Hematopoietic multipotent progenitor cell treated with erythropoietin and hydrocortisone succinate and interleukin-3 and kit ligand, for 6 days (in vitro differentiated cells): ENCODE measurements at places on chromosomes 5 and 9.

- DNase-seq = no peak
Observed at GRCh38 chr9:130498918-130499698, 54.3 kb downstream of the ASS1 start.

GRCh38 chr5:172091956-172092732 is 85.7 kb upstream of the FBXW11 start:
- DNase-seq = no peak

DNA sequence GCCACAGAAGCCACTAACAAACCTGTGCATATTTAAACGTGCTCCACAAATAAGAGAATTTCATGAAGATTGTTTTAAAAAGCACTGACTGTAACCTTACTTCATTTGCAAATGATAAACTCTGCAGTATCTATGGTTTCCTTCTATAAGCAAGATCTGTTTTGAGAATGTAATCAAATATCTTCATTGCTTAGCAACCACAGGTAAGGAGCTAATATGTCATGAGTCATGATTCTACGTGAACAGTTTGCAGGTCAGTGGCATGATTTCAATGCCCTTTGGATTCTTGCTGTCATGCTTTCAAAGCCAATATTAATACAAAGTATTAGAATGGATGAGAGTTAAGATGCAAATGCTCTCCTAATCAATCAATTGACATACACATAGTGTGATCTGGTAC is 325.0 kb downstream of the EDIL3 start:
- DNase-seq = no peak

DNA sequence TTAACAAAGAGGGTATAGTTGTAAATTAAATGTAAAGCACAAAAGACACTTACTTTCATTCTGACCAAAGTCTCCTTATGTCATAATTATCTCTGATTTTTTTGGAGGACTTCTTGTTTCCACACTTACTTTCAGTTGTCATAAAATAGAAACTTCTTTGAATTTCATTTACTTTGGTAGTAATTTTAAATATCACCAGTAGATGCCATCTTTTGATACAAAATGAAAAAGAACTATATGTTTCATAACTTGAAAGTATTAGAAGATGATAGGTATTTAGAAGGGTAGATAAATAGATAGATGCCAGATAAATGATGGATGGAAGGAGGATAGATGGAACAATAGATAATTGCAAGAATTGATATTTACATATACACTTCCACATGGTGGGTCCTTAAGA is 1865.3 kb upstream of the CDH9 start:
- no peak for DNase-seq

DNA sequence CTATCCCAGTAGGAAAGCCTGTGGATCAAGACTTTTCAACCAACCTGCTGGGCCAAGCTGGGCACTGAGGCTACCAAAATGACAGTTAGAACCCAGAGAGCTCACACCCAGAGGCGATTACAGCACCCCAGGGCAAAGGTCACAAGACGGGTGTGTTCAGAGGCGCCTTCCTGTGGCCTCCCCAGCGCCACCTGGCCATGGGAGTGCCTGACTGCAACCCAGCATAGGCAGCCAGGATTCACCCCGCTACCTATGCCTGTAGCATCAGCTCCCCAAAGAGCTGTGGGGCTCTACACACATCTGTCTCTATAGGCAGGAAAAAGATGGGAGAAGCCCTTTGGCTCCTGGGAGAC is 33.5 kb downstream of the PDGFRB start:
- DNase-seq = peak; percentile 81
